ENCODE measurements at places on chromosomes 2 and 18. TPM values are rescaled to one million over a fixed set of nuclear protein-coding genes. Genes with fewer than 3 reads are reported as not detected.

Gene SERTAD2
- 10.3 TPM for total RNA-seq

Gene CAB39
- 51.9 TPM for total RNA-seq

Gene RNMT
- 45.5 TPM for total RNA-seq

DNA sequence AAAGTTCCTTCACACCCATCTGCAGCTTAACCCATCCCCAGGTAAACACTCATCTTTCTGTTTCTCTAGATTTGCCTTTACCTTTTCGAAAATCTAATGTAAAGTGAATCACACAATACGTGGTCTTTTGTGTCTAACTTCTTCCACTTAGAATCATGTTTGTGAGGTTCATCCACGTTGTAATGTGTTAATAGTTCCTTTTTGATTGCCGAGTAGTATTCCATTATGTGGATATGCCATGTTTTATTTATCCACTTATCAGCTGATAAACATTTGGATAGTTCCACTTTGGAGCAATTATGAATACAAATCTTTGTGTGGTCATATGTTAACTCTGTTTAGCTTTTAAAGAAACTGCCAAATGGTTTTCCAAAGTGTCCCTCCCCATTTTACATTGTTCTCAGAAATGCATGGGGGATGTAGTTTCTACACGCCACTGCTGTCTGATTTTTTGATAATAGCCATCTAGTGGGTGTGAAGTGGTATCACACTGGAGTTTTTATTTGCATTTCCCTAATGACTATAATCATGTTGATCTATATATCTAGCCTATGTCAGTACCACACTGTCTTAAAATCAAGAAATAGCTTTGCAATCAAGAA, 22.3 kb downstream of the PECR start:
- no peak for DNase-seq

GRCh38 chr2:57906152-57906732, 140.4 kb upstream of the VRK2 start:
- peak; percentile 68 for DNase-seq

All from A172 (cell line).